ENCODE measurements at places on chromosomes 13 and 19.

GRCh38 chr13:31919971-31920726 lies 111.4 kb upstream of the FRY start:
- DNase-seq = no peak

- no peak for DNase-seq
Measured at GRCh38 chr13:81140675-81141074, 799.7 kb upstream of the SPRY2 start.

DNA sequence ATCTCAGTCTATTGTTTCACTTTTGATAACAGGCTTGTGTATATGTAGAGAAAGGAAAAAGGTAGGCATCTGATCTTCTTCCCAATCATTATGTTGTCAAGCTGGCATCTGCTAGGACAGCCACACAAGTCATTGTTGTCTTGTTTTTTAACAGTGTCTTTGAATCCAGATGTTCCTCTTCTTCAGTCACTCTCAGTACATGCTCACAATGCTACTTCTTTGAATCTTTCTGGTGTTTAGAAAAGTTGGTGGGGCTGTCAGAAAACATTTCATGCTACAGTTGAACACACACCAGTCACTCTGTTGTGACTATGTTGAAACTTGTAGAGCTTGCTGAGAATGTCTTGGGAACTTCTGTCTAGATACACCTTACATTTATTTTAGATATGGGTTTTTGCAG lies 1231.4 kb upstream of the MIR17HG start:
- no peak for DNase-seq

DNA sequence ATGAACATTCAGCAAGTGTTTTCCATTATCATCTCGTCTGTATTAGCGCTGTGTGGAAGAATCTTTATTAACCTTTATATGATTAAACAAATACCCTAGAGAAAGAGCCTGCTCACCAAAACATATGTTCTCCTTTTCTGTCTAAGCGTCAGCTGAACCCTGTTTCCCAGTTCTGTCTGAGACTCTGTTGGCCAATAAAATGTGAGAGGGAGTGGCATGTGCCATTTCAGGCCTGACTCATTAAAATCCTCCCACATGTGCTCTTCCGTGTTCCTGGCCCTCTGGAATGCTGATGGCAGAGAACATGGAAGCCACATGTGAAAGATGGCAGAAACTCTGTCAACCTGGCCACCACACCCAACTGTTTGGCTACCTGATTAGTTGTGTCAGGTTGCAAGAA lies 181.9 kb upstream of the EDNRB start:
- DNase-seq = no peak

DNA sequence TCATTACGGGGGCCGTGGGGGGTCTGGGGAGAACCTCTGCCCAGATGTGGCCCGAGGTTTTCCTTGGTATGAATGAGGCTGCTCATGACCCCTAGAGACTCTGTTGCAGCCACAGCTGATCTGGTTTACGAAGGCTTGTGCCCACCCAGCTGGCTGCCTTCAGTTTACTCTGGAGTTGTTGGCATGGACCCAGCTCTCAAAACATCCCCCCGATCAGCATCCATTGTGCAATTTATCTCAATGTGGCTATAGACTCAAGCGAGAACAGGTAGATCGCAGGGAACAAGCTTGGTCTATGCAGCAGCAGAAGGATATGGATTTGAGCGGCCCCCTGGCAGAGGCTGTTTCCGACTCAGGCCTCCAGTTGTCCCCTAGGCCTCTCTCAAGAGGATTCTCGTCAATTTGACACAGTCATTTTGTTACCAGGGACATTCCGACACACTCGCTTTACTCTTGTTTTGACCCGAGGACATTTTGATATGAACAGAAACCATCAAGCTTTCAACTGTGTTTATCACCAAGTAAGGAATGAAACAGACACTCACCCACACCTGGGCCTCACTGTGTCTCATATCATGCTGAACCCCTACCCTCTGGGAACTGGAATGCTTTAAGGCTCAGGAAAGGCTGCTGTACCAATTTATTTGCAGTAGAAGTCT lies 161.5 kb downstream of the KATNAL1 start:
- no peak for DNase-seq

GRCh38 chr19:49356382-49356781 lies 5.8 kb downstream of the TEAD2 start:
- no peak for DNase-seq

DNA sequence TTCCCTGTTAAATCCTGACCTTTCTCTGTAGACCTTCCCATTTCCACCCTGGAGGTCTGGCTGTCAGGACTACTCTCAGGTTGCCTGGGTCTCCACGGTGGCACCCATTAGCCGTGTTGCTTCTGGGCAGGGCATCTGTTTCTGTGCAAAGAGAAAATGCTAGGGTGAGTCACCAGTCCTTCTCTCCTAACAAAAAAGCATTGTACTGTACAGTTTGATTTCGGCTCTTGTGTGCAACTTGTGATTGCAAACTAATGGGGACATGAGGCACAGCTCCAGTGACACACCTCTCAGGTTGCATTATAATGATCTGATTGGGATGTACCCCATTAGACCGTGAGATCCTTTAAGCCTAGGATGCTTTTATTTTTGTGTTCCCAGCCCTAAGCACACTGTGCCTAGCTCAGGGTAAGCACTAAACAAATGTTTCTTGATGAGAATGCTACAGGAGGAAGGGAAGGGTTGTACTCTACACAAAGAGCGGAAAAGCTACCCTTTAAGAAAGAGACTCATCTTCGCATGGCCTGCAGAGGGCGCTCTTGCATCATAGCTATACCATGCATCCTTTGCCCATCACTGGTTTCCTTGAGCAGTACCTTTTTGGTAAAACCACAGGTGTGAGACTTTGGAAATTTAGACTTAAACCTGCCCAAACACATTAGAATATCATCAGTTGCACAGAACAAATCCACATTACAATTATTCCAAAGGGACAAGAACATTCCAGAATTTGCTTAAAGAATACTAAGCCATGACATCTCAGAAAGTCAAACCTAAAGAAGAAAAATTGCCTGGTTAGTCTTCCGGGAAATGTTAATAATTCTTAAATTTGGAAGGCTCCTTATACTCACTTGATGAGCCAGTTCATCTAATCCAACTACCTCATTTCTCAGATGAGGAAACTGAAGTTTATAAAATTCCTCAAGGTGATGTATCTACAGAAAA lies 20.3 kb upstream of the TRIM13 start:
- DNase-seq = peak; percentile 76

DNA sequence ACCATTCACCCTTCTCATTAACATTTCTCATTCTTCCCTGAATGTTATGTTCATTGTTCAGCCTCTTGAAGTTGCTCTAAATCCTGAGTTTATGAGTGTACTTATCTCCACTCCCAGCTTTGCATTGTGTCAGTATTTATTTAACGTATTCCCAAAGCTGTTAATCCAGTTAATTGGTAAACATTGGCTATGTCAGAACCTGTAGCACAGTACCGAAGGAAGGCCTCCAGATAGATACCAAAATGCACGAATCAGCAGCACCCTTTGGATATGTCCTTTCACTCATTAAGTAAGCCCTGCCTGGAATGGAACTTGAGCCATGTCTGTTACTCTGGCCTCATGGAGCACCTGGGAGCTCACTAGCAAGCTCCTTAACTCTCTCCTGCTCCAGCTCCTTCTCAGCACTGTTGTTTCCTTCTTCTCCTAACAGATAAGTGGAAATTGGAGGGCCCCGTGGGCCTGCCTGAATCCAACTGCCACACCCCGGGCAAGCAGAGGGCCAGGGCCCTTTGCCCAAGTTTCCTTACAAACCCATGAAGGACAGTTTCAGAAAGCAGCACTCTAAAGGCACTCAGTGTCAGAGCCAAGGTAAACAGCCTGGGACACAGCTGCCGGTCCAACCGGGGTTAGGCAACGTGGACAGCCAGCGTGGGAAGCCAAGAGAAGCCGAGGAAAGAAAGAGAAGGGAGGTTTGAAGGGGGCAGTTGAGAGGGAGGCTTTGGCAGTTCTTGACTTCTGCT lies 155.0 kb upstream of the SERP2 start:
- DNase-seq = no peak

DNA sequence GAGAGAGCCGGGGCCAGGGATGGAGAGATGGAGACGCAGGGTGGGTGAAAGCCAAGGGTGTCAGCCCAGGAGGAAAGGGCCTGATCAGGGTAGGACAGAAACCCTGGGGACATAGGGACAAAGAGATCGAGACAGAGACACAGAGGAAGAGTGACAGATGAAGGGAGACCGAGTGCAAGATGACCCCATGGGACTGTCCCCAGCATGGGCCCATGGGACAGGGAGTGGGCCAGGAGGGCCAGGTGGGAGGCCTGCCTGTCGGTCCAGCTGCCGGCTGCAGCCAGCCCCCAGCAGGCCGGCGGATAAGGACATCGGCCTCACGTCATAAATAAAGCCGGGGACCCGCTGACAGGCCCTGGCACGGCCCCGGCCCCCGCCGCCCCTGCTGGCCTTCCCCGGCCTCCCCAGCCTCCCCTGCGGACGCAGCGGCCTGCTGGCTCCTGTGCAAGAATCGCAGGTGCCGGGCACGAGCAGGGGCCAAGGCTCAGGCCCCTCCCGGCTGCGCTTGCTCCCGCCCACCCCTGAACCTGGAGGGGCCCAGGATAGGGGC lies 6.3 kb downstream of the REX1BD start:
- DNase-seq = peak; percentile 10

GRCh38 chr19:41866284-41866683 lies 6.2 kb downstream of the RPS19 start:
- no peak for DNase-seq

GRCh38 chr13:67855741-67856238 lies 625.7 kb upstream of the PCDH9 start:
- DNase-seq = no peak

DNA sequence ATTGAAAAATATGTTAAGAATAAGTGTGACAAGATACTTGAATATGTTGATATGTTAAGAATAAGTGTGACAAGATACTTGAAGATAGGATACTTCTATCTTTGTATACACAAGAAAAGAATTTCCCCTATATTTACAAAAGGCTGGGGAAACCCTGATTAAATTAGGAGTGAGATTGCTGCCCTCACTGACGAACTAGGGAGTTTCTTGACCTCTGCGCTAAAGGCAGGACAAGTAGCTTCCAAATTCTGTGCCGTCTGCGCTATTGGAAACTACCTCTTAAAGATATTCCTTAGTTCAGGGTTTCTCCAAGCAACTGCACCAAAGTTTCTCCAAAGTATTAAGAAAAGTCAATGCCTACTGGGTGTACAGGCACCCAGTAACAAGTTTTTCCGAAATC lies 730 bp downstream of the ZNF260 start:
- DNase-seq = no peak

GRCh38 chr19:38840583-38840968 lies 9.0 kb upstream of the ECH1 start:
- DNase-seq = no peak

GRCh38 chr13:50453188-50453587 lies 390.3 kb downstream of the DLEU7 start:
- no peak for DNase-seq

- no peak for DNase-seq
Measured at GRCh38 chr13:29384466-29384865, 211.0 kb downstream of the SLC7A1 start.

GRCh38 chr13:41220401-41220800 lies 26.0 kb upstream of the KBTBD7 start:
- DNase-seq = no peak

GRCh38 chr13:111336666-111337065 lies 16.2 kb downstream of the TEX29 start:
- no peak for DNase-seq
